ENCODE measurements at places on chromosomes 2 and 18.

- peak; percentile 99 for DNase-seq
These were observed 3.8 kb downstream of the TGIF1 start for GRCh38 chr18:3453540-3454364.

DNA sequence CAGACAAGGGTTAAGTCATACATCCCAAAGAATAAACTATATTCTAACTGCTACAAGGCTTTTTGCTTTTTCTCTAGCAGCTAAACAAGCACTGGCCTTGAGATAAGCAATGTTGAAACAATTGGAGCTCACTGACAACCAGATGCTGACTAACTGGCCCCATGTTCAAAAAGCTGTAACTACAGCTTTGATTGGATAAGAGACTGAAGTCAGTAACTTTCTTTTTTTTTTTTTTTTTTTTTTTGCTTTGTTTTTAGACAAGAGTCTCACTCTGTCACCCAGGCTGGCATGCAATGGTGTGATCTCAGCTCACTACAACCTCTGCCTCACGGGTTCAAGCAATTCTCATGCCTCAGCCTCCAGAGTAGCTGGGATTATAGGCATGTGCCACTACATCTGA lies 45.4 kb upstream of the TMEM163 start:
- DNase-seq = no peak

DNA sequence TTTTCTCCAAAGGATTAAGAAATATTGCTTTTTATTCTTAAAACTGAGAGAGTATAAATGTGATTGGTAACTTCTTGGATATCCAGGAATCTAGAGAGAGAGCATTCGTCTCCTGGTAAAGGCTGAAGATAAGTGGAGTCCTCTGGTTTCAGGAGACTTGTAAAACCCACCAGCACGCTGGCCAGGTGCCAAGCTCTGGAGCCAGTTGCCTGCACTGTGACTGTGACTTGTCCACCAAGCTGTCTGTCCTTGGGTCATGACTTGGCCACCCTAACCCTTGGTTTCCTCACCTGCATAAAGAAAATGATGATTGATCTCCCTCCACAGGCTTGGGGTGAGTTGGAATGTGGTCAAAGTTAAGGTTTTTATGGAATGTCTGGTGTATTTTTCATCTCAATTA lies 185.4 kb upstream of the NCKAP5 start:
- no peak for DNase-seq

- DNase-seq = no peak
These were observed 120.6 kb upstream of the UGP2 start for GRCh38 chr2:63721082-63721424.

- no peak for DNase-seq
These were observed 260.6 kb downstream of the ZEB2 start for GRCh38 chr2:144259332-144259731.

DNA sequence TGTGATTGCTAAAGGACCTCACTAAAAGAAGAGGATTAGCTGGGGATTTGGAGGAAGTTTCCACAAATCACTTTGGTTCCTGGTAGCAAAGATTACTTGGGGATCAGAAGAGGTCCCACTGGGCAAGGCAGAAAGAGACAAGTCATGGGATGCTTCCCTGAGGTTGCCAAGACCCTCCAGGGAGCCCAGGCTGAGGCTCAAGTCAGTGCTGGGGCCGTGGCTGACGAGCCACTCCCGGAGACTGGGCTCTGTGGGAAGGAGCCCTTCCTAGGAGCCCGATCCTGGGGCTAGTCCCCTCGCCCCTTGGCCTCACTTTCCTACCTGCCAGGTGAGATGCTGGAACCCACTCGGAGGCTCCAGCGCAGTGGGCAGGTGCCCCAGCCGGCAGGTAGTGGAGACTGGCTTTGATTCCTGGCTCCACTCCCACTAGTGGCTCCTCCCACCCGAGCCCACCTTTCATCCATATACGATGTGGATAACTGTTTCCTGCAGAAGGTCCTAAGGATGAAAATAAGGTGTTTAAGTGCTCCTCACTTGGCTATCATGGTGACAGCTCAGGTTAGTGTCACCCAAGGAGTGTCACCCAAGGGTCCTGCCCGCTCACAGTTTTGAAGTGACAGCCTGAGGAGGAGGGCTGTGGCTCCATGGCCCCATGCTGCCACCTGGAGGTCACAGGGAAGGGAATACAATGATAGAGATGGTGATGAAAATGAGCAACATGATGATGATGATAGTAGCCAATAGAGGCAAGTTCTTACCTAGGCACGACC lies 100.5 kb downstream of the CAPN13 start:
- peak; percentile 43 for DNase-seq

- peak; percentile 64 for DNase-seq
These were observed 360.6 kb upstream of the TNP1 start for GRCh38 chr2:217220228-217221013.

DNA sequence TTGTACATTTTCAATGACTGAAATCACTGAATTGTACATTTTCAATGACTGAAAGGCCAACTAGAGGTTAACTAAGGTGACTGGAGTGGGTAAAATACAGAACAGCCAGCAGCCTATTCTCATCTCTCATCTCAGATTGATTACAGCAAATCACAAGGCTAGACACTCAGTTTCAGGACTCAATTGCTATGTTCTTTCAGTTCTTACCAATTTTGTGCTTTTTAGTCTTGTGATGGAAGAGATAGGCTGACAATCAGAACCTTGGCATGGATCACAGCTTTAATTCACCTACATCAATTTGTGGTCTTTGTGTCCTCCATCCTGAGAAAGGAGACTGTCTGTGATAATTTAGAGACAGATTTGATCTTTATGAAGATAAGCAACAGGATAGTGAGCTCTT lies 124.7 kb downstream of the GULP1 start:
- DNase-seq = no peak

DNA sequence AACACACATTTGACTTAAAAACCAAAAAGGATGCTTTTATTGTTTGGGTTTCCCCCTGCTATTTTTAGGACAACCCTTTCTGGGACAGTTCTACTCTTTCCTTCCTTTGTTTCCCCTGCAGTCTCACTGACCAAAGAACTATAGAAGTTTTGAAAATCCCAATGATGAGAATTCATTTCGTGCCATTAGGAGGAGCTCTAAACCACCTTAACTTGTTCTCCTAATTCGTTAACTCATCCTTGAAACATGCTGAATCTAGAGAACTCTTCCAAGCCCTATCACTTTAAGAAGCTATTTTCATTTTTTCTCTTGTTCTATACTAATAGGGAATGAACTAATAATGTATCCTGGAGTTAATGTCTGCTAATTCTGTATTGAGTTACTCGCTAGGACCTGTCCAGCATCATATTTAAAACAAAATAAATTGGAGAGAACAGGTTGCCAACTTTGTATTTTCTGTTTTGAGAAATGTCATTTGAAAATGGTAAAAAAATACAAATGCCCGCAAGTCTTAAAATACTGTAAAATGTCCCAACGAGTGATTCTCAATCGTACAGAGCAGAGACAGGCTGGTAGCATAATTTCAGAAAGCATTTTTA lies 62.9 kb downstream of the AFTPH start:
- peak; percentile 54 for DNase-seq

GRCh38 chr2:232480201-232481190 lies 7.1 kb downstream of the ECEL1 start:
- DNase-seq = no peak

Data from fibroblast of lung (primary cell).